ENCODE measurements at places on chromosomes 1 and 21.

DNA sequence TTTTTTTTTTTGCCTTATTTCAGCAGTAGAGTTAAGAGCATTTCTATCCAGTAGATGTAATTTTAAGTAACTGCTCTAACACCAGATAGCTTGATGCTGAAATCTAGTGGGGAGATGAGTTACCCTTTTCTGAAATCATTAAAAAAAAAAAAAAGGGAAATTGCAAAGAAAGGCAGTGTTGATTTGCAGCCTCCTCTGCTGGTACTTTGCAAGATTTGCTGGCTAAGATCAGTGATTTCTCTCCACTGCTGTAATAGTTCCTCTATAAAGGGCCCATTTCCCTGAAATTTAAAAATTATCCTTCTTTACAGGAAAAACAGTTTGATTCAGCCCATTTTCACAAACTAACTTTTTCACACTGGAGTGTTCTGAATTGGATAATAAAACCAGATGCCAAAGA, 120.6 kb downstream of the PTBP2 start:
- no peak for DNase-seq

DNA sequence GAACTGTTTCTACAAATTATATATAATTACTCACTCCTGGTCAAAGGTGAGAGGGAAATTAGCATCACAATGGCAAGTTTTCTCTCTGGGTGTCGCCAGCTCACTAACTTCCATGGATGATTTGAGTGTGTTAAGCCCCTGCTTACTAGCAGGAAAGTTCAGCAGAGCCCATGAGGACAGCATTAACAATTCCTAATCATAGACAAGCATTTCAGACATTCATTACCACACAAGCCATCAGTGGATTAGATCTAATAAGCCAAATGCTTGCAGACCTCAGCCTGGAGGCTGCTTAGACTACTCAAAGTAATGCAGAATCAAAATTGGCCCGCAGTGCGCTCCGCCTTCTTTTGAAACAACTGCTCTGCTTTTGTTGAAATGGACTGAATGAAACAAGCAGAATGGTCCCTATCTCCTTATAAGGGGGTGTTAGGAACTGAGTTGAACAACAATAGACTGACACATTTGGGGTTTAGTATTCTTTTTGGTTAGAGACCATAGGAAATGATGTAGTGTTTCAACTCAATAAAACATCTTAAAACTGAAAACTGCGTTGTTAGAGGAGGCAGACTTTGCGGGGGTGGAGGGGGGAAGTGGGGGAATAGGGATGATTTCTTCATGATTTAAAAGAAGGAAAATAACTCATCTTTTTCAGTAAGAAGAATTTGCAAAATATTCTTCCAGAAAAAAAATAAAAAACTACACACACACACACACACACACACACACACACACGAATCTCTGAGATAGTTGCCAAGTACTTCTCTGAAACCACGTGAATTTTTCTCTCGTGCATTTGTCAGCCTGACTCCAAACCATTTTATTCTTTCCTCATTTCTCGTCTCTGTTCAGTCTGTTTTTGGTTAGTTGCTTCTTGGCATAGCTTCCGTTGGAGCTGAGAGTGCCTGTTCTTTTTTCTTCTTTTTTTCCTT, 54.6 kb downstream of the GORAB start:
- DNase-seq, result peak; percentile 70

GRCh38 chr21:46412521-46413364, 45.9 kb upstream of the DIP2A start:
- DNase-seq, result no peak

DNA sequence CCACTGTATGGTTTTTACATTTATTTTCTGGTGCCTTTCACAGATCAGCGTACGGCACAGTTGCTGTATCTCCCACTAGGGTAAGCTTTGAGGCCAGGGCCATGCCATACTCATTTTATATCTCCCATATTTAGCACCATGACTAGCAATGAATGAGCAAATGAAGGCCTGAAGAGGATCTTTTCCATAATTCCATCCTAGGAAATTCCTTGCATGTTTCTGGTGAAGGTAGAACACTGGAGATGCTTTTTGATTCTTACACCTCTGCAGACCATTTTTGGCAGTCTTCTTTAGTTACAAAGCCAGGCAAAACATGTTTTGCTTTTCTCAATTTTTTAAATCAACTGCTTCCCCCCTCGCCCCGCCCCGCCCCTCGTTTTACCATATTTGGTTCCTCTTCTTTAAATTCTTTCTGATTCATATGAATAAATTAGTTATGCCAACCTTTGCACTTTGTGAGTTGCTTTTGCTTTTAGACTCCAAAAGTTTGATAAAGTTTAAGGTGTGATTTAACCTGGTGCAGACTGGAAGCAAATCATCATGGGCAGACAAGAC, 78.9 kb upstream of the AK4 start:
- no peak for DNase-seq

- no peak for DNase-seq
Measured at GRCh38 chr1:2477791-2478499, 1.9 kb downstream of the PLCH2 start.

DNA sequence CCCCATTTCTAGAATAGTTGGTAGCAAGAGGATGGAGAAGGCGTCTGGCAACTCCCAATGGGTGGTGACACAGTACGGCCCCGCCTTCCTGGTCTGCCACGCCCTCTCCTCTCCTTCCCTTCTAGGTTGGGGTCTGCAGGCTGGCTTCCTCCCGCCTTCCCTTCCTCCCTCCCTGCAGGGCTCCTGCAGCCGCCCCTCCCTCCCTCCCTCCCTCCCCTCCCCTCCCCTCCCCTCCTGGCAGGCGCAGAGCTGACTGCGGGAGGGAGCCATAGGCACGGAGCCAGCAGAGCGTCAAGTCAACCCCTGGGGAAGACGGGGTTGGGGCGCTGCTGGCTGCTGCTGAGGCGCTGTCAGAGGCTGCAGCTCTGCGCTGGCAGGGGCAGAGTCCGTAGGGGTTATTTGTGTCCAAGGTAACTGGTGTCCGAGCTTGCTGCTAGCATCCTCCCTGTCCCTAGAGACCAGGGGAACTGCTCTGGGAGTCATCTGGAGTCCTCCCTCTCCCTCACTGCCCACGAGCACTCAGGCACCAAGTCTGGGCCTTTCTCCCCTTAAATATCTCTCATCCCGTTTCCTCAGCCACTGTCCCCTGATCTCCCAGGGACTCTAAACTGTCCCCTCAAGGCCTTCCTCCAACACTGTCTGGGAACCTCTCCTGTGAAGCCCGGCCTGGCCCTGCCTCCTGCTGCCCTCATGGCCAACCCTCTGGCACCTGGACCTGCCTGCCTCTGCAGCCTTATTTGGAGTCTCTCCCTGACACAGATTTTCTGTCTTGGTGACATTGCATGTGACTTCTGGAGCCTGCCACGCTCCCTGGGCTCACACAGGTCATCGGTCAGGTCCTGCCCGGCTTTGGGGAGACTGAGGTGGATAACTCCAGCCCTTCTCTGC, 57.4 kb upstream of the ACOT11 start:
- no peak for DNase-seq

GRCh38 chr1:191970116-191970515, 188.1 kb upstream of the RGS18 start:
- DNase-seq, result peak; percentile 36

DNA sequence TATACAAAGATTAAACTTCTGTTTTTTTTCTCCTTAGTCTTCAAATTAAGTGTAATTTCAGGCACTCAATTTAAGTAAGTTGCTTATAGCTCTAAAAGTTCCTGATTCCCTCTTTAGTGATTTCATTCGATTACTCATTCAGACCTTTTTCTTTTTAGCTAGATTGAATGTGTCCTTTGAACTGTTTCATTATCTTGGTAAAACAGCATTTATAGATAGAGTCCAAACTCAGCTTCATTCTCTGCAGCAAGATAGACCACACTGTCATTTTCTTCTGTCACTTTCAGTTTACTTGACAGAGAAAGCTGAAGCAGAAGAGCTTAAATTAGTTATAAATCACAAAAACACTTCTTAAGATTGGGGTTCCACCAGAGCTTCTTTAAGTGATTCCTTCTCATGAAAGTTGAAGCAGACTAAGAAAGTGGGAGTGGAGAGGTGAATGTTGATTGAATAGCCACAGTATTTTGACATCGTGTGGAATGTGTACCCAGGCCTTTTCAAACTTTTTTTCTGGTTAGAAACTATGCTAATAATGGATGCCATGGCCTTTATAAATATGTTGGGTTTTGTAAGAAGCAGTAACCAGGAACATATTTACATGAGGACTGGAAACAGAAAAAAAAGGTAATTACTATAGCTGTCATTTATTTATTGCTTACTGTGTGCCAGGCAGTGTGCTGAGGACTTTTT, 52.2 kb downstream of the ZBTB40 start:
- DNase-seq, result no peak

DNA sequence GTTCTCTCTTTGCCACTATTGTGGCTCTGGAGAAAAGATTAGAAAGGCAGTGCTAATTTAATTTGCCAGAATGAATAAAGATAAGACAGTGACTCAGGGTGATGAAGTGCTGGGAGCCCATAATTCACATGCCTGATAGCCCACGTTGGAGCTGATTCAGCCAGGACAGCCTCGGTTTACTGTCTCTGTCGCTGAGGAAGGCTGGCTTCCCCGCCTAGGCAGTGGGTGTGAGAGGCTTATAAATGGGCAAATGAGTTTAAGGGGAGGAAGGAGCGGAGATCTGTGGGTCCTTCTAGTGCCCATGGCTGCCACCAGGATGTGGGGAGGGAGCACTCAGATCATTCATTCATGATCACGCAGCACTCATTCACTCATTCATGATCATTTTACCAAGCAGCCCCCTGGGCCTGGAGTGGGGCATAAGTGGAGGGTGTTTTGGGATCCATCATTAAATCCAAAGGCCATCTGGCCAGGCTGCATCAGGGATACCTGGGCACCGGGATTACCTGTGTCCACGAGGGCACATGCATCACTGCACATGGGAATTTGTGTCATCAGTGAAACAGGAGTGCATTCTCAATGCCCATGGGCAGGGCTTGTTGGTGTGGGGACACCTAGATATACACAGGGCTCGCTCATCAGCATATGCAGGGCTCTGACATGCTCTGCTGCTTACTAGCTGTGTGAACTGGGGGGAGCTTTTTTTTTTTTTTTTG, 315.4 kb downstream of the MATN1 start:
- DNase-seq, result no peak

DNA sequence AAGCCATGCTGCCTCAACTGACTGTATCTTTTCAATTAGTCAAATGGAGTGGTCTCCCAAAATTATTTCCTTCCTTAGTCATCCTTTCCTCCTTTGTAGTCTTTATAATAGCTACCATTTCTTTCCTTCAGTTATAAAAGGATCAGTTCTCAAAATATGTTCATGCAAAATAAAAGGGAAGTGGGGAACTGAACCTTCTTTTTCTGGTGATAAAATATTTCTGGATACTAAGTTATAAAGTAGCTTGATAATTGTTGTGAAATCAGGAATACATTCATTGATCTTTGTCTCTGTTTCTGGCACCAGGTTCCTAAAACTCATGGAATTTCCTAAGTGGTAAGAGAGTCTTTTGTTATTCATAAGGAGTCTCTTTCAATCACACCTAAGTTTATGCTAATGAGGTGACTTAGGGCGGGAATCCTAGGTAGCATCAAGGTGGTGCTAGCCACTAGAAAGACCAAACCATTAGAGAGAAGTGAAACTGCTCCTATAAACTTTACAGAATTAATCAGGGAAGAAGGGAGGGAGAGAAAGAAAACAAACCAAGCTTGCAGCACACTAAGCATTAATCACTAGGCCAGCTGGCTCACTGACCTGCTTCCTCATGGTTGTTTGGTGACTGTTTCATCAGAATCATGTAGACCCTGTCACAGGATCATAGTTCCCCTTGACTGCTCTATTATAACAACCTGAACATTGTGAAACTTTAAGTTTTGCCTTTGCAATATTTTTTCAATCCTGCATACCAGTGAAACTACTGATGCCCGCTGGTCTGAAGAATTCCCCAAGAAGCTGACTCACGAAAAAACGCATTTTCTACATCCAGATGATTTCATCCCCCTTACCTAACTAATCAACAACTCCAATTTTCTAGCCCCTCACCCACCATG, 161.6 kb upstream of the PTBP2 start:
- DNase-seq, result no peak

DNA sequence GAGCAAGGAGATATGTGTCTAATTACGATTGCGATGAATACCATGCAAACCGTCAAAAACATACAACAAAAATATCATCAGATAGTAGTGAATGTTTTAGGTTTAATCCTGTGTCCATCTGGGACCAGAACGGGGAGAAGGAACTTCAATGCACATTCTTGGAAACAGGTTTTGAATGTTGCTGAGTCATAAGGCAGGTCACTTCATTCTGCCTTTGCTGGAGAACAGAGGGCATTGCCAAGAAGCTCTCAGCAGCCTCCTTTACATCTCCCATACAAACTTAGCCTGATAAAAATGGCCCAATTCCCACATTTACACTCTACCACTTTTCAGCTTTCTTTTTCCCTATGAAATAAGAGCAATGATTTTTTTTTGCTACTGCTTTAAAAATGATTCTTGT, 78.0 kb upstream of the KCNJ6 start:
- no peak for DNase-seq

- DNase-seq, result no peak
Measured at GRCh38 chr1:27864264-27864895, 8.0 kb upstream of the THEMIS2 start.

- no peak for DNase-seq
Measured at GRCh38 chr1:21966247-21967000, 10.4 kb upstream of the CELA3B start.

- no peak for DNase-seq
Measured at GRCh38 chr1:17581389-17582123, 42.1 kb downstream of the ARHGEF10L start.

GRCh38 chr1:180532854-180533253, 25.9 kb upstream of the OVAAL start:
- no peak for DNase-seq

GRCh38 chr1:230072296-230072695, 5.3 kb downstream of the GALNT2 start:
- DNase-seq, result no peak

DNA sequence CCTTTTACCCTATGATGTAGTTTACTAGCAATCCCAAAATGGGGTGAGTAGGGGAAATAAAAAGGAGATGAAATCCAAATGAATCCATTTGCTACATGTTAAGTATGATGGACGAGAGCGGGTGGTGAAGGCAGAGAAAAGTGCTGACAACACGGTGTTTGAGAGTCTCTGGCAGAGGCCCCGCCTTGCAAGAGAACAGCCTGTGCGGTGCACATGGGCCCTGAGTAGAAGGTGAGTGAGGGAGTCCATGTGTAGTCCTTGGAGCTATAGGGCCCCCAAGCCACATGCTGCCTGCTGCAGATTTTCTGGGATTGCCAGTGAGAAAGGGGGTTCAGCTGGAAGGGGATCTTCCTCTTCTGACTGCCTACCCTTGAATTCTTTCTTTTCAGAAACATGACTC, 177.1 kb downstream of the TNR start:
- DNase-seq, result no peak

GRCh38 chr1:188355082-188355481, 1526.3 kb downstream of the PLA2G4A start:
- no peak for DNase-seq

- DNase-seq, result no peak
Measured at GRCh38 chr1:181987996-181988395, 73.5 kb downstream of the ZNF648 start.

- DNase-seq, result no peak
Measured at GRCh38 chr1:223199094-223199647, 56.1 kb upstream of the TLR5 start.

- no peak for DNase-seq
Measured at GRCh38 chr1:63931468-63931867, 157.7 kb downstream of the ROR1 start.

Data from forelimb muscle (tissue), 1 donor.